Stimulated activated CD4-positive, alpha-beta T cell treated with anti-CD3 and anti-CD28 coated beads, Interleukin-1b, Interleukin-23, amount 100 ng/mL, for 48 hours (primary cell): ENCODE measurements at places on chromosomes 13 and 19.

DNA sequence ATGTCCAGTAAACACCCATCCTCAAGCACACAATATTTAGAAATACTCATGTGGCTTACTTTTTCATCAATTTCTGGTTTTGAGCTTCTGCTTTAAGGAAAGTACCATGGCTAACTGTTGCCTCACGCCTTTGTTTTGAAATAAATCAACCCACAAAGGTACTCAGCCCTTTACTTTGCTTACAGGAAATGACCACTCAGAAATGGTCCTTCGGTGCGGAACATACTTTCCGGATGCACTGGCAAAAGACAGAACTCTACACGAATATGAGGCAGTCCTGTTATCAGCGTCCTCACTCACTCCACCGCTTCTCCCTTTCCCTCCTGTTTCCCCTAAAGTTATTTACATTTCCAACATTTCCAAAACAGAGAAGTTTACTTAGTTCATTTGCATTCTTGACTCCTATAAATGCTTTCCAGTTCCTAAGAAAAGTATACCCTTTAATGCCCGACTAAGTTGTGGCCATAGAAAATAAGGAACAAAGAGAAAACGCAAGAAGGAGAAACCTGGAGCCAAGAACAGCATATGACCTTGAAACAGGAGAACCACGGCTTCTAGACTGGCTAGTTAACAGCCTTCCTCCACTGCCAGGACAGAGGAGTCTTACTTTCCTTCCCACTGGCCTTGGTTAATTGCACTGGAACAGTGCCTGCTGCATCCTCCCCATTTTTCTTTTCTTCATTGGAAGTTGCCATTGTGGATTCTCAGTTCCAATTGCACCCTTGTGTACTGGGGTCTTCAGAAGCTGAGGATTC is 10.6 kb downstream of the FPR2 start:
- DNase-seq, result no peak

DNA sequence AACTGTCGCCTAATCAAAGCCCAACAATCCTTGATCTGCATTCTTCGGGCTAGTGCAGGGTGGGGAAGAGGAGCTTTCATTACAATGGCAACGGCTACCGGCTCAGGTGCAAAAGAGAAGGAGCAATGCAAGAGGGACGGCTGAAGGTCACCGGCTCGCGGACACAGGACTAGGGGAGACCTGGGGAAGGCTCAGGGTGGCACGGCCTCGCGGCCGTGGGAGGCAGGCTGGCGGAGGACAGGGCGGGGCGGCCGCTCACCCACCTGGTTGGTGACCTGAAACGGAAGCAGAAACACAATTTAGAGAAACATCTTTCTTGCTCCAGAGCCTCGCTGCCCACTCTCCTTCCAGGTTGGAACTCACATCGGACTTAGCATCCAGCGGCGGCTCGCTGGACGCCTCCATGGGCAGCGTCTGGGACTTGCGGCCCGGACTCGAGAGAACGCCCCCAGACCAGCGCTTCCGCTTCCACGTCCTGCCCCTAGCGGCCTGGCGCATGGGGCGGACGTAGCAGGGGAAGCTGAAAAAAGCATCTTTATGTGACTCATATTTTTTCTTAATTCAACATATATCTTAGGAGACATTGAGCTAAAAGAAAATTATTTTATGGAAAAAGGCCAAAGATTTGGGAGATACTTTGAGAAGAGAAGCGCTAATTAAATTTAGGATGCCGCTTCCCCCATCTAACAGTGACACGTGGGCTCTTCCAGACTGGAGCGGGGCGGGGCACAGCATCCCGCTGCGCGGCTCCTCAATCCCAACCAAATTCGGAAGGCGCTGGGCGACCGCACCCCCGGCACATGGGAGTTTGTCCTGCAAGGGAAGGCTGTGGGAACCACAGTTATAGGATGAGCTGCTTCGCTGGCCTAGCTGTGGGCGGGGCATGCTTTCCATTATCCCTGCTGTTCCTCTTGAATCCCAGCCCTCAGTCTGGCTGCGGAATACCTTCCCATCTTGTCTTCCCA is at the start of gene COMMD6:
Gene COMMD6, minus strand, starts transcription at position 441 of the 965 bp plus-strand sequence. Its CDS starts 36 bp downstream, at position 405.
- peak; percentile 58 for DNase-seq

DNA sequence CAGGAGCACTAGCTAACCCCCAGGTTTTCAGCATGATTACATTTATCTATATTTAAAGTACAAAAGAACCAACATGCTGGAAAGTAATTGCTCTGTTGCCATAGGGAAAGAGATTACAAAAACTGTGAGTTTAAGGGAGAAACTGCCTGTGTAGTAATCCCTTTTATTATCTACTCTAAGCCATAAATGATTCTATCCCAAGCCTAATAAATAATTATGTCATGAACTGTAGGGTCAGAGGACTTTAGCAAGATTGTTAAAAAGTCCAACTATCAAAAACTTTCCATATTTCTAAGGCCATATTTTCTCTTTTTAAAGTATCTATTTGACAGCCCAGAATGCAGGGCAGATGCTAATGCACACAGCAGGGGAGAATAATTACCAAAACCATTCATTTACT is 573.8 kb upstream of the MIR17HG start:
- no peak for DNase-seq

DNA sequence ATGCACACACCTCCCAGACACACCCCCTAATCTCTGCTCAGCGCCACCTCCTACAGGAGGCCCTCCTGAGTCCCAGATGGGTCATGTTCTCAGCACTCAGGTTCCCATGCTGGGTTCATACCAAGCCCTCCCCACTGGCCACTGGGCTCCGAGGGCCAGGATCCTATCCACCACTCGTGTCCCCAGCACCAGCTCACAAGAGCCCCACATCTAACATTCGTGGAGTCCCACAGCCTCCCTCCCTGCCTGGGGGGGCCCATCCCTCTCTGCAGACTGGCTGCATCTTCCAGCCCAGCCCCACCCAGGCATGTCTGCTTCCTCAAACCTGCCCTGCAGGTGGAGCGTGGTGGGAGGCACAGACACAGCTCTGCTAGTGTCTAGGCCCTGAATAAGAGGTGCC is 227.4 kb downstream of the TUBA3C start:
- no peak for DNase-seq

GRCh38 chr19:13959962-13960862 is 7.9 kb downstream of the DCAF15 start:
- no peak for DNase-seq

GRCh38 chr19:3509566-3509989 is 3.5 kb downstream of the FZR1 start:
- DNase-seq, result peak; percentile 63
